Epithelial cell of proximal tubule (primary cell): ENCODE measurements at places on chromosomes 7 and 10. TPM values are rescaled to one million over a fixed set of nuclear protein-coding genes. Genes with fewer than 3 reads are reported as not detected.

GRCh38 chr7:7566651-7567611 is at the start of gene MIOS:
Gene MIOS (plus strand): TSS chr7:7566884. CDS start chr7:7572476, 5,592 bp downstream.
- DNase-seq: no peak

GRCh38 chr10:104353325-104354048 is at the start of gene CFAP58:
Gene CFAP58 (plus strand): TSS chr10:104353833. CDS start chr10:104353898, 65 bp downstream.
- peak; percentile 50 for DNase-seq

- DNase-seq: no peak
Observed at GRCh38 chr7:70919481-70920073, 212.4 kb upstream of the GALNT17 start.

GRCh38 chr7:50808282-50808888 is 25.7 kb upstream of the GRB10 start:
- DNase-seq: no peak

GRCh38 chr10:50556237-50557120 is 67.3 kb downstream of the SGMS1 start:
- DNase-seq: no peak

GRCh38 chr10:53579773-53580172 is 807.2 kb upstream of the MBL2 start:
- no peak for DNase-seq

- DNase-seq: no peak
Observed at GRCh38 chr7:92717993-92718716, 118.2 kb downstream of the CDK6 start.

GRCh38 chr7:55521512-55521911 is 50.8 kb downstream of the VOPP1 start:
- no peak for DNase-seq

DNA sequence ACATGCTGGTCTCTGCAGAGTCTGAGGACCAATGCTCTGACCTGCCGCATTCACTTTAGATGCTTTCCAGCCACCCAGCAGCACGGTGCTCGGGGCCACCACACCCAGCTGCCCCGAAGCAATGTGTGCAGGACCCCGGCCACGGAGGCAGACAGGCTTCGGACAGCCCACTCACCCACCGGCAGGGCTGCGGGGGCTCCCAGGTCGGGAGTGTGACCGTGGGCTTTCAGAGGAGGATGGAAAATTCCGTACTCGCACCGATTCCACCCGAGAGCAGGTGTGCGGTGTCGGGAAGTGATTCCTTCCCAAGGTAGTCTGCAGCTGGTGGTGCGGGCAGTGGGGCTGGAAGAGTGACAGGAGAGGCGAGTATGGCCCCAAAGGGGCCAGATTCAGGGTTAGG is 190.9 kb downstream of the DNAJB6 start:
- DNase-seq: no peak

- DNase-seq: peak; percentile 49
Observed at GRCh38 chr7:7681191-7681935, 37.0 kb downstream of the RPA3 start.

GRCh38 chr7:47951374-47951773 is 3.1 kb upstream of the PKD1L1 start:
- DNase-seq: no peak

GRCh38 chr10:80459047-80459865 is 5.1 kb downstream of the TSPAN14 start:
- DNase-seq: no peak

- no peak for DNase-seq
Observed at GRCh38 chr7:156942708-156943090, 6.8 kb upstream of the NOM1 start.

DNA sequence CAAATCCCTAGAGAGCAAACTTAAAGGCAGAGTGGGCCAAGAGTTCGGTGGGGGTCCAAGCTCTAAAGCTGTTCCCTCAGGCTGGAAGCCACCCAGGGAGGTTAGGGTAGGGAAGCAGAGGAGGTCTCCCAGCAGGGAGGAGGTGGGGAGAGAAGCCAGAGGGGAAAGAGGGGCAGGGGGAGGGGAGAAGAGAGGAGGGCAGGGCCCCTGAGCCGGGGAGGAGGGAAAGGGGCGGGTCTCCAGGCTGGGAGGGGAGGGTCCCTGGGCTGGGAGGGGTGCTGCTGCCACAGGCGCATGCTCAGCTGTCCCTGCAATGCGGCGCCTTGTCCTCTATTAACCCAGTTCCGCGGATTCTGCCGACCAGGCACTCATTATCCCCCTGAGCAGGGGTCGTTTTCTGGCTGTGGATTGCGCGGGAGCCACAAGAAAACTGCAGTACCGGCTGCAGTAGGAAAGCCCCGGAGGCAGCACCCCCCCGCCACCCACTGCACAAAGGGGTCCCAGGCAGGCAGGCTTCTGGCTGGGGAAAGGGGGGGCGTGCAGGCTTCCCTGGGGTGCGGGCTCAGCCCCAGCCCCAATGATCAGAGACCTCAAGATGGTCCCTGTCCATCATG is 49.3 kb downstream of the CAMK2B start:
- DNase-seq: no peak

GRCh38 chr7:69843653-69844052 is 245.4 kb downstream of the AUTS2 start:
- DNase-seq: no peak

GRCh38 chr10:88318803-88319202 is 264.3 kb downstream of the RNLS start:
- no peak for DNase-seq

DNA sequence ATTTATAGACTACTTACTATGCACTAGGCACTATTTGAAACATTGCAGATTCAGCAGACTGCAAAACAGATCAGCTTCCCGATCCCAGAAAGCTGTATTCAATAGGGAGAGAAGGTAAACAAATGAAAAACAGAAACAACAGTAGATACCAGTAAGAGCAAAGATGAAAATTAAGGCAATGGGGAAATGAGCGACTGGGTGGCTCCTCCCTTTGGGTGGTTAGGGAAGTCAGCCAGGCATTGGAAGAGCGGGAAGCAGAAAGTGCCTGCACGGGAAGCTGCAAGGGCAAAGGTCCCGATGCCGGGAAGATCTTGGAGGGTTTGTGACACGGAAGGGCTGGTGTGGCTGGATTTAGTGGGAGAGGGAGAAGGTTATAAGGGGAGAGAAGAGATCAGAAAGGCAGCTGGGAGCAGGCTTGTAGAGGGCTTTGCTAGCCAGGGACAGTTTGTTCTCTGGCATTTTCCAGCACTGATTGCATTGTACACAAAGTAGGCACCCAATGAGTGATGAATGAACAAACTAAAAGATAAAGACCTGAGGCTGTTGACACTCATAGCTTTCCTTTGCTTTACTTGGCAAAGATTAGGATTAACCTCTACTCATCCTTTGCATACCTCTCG is 67.8 kb downstream of the NAMPT start:
- no peak for DNase-seq

DNA sequence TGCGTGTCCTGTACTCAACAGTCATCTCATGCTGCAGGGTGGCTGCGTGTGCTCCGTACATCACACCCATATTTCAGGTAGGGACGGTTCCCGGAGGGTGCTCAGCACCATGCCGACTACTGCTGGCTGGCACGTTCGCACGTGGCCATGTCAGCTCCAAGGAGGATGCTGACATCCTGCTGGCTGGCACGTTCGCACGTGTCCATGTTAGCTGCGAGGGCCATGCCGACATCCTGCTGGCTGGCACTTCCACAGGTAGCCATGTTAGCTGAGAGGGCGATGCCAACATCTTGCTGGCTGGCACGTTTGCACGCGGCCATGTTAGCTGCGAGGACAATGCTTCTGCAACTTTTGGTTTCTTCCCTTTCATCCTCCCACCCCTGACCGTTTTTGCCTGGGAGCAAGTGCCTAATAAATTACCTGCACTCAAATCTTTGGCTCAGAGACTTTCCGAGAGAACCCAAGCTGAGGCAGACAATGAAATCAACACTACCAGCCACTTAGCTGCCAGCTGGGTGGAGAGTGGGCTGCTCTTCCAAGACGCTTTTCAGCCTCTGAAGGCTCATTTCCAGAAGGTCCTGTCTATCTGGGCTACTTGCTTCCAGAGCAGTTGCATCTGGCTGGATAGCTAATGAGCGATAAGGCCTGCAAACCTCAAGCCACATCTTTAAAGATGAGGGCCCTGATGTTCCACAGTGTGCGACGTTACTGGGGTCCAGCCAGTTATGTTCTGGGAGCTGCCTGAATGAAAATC is 104.6 kb downstream of the WDR37 start:
- DNase-seq: no peak

The PHYHIPL gene
- 0.23 TPM in 1 of 2 replicates, not detected in the other for total RNA-seq

The AKR1E2 gene
- 2.0 and 2.2 TPM in 2 replicates for total RNA-seq

The PSD gene
- 0.43 and 0.52 TPM in 2 replicates for total RNA-seq

The UPK3BL2 gene
- total RNA-seq: 1.0 and 2.2 TPM in 2 replicates

The ATOH7 gene
- 0.58 TPM in 1 of 2 replicates, not detected in the other for total RNA-seq

The NUTM2E gene
- total RNA-seq: 0.22 TPM in 1 of 2 replicates, not detected in the other

The AKR1D1 gene
- total RNA-seq: not detected in 2 replicates

The ETV1 gene
- total RNA-seq: 5.1 and 5.8 TPM in 2 replicates

The SPDYE6 gene
- not detected in 2 replicates for total RNA-seq

The WNT8B gene
- total RNA-seq: not detected in 2 replicates
